HuH-7 (cell line): ENCODE measurements at places on chromosomes 3 and 15.

DNA sequence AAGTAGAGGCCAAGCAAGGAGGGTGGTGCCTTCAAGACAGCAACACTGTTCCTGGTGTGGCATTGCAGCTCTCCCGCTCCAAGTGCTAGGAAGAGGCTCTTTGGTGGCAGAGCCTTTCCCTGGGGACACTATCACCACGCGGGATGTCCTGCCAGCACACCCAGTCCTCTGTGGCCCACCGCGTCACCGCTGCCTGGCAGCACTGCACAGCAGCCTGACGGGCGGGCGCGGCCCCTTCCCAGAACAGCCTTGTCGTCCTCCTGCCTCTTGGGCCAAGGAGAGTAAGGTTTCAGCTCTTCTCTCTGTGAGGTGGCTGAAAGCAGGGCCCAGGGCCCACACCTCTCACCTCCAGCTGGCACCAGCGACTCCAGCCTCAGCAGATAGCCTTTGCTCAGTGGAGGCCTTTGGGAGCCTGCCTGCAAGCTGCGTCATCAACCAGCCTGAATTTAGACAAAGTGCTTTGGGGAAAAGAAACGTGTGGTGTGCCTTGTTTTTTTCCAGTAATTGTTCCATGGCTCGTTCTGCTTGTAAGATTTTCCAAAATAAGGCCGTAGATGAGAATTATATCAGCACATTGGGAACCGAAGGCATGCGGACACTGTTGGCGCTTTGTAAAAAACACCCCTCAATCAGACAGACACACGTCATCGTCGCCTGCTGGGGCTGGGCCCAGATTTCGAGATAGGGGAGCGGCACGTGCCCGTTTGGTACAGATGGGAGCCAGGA lies 65.0 kb downstream of the AAGAB start:
- DNase-seq: no peak

DNA sequence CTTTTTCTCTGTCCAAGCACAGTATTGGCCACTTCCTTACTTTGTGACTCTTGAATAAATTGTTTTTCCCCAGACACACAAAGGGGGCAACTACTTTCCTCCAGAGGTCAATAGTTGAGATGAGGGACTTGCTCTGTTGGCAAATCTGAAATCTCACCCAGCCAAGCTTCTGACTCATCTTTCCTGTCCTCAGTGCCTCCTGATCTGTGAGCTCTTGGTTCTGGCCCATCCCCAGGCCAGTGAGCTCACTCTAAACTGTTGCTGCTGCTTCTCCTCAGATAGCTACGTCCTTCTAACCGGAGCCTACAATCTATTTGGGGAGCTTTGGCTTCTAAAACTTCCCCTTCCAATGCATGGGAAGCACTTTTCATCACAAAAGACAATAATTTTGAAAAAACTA lies 50.0 kb upstream of the NMD3 start:
- DNase-seq: no peak

- DNase-seq: no peak
These were observed 19.4 kb downstream of the WWTR1 start for GRCh38 chr3:149638228-149639092.

DNA sequence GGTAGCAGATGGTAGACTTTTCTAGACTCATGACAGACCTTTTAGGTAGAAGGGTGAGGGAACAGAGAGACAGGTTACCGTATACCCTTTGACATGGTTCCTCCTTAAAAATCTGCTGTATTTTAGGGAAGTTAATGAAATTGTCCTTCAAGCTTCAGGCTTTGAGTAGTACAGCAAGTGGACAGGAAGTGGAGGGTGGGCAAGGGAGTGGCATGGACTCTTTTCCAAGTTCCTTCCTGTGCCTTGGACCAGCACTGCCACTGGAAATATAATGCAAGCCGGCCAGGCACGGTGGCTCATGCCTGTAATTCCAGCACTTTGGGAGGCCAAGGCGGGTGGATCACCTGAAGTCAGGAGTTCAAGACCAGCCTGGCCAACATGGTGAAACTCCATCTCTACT lies 156.1 kb upstream of the LRRFIP2 start:
- DNase-seq: no peak

GRCh38 chr3:125045194-125045593 lies 10.6 kb downstream of the HEG1 start:
- no peak for DNase-seq

GRCh38 chr15:31264559-31265089 lies 62.0 kb upstream of the KLF13 start:
- DNase-seq: no peak

DNA sequence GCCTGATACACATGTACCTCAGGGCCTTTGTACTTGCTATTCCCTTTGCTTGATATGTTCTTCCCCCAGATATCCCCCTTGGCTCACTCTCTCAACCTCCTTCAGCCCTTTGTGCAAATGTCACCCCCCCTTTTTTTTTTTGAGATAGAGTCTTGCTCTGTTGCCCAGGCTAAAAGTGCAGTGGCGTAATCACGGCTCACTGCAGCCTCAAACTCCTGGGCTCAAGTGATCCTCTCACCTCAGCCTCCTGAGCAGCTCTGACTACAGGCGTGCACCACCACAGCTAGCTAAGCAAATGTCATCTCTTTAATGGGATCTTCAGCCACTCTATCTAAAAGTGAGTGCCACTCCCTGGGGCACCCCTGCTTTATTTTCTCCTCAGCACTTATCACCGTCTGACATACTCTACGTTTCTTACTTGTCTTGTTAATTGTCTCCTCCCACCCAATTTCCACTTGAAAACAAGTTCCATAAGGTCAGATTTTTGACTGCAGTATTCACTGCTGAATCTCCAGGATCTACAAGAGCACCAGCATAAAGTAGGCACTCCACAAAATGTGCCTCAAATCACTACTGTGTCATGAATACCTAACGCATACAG lies 14.6 kb downstream of the IP6K2 start:
- no peak for DNase-seq

DNA sequence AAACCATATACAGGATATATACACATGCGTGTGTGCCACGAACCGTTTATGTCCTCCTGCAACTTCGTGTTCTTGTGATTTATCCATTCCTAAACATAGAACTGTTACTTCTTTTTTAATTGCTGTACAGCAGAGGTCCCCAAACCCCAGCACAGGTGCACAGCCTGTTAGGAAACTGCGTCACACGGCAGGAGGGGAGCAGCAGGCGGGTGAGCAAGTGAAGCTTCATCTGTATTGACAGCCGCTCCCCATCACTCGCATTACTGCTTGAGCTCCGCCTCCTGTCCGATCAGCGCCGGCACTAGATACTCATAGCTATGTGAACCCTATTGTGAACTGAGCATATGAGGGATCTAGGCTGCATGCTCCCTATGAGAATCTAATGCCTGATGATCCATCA lies 34.9 kb upstream of the NRROS start:
- no peak for DNase-seq

DNA sequence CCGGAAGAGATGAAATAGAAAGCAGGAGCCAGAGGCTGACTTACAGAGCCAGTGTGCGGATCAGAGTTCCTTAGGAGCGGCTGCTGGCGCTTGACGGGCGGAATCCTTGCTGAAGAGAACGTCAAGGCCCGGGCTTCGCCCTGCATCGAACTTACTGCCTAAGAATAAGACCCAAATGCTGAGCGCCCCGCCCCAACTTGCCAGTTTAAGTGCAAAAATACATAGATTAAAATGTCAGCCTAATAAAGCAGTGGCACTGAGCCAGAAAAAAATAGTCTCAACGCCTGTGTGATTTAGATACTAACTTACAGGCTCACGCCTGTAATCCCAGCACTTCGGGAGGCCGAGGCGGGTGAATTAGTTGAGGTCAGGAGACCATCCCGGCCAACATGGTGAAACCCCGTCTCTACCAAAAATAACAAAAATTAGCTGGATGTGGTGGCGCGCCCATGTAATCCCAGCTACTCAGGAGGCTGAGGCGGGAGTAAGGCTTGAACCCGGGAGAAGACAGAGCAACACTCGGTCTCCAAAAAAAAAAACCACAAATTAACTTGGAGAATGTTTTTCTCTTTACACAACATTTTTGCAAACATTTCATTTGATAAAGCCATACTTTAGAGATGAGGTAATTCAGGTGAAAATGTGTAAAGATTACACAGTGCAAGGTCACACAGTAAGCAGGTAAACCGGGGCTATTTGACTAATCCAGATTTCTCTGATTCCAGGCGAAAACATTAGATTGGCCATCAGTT lies 1.2 kb upstream of the UBP1 start:
- peak; percentile 32 for DNase-seq
